ENCODE measurements at places on chromosomes 2 and 18. TPM values are rescaled to one million over a fixed set of nuclear protein-coding genes. Genes with fewer than 3 reads are reported as not detected.

The LINC00305 gene
- total RNA-seq: not detected

The UGT1A5 gene
- 0.09 TPM for total RNA-seq

The MYO7B gene
- 0.14 TPM for total RNA-seq

The TOGARAM2 gene
- total RNA-seq: 0.20 TPM

The ARHGEF4 gene
- 11.0 TPM for total RNA-seq

The PLCD4 gene
- 0.80 TPM for total RNA-seq

The KRTCAP3 gene
- 0.72 TPM for total RNA-seq

The SERPINB12 gene
- not detected for total RNA-seq

The SKOR2 gene
- total RNA-seq: not detected

The MARCO gene
- not detected for total RNA-seq

The PLCL1 gene
- total RNA-seq: not detected
